Mammary epithelial cell (primary cell): ENCODE measurements at places on chromosomes 4 and X. TPM values are rescaled to one million over a fixed set of nuclear protein-coding genes. Genes with fewer than 3 reads are reported as not detected.
A peak's percentile ranks its signal among the peaks of the same experiment; 100 is the strongest.

- no peak for DNase-seq
Measured at GRCh38 chr4:81785338-81785737, 313.6 kb upstream of the RASGEF1B start.

DNA sequence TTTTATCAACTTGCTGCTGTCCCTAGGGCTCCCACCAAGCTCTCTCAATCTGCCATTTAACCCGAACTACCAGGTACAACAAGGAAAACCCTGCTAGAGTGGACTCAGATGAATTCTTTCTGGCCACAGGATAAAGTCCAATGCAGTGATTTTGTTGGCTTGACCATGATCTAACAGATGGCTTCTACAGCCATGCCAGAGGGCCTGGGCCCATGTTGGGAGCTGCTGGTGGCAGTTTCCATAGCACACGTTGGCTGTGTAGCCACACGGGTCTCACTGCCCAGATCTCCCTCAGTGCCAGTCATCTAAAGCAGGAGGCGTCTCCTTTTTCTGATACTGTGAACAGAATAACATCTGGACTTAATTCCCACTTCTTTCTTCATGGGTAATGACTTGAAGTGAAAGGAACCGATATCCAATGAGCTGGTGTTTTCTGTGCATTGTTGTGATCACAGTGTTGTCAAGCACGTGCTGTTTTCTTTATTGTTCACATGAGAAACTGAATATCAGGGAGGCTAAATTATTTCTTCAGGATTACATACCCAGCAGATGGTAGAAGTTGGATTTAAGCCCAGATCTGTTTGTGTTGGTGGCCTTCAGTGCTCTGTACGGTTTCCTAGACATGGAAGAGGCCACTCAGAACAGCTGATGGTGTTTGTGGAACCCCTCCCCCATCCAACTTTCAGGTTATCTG lies 85.2 kb upstream of the CLCN4 start:
- no peak for DNase-seq

DNA sequence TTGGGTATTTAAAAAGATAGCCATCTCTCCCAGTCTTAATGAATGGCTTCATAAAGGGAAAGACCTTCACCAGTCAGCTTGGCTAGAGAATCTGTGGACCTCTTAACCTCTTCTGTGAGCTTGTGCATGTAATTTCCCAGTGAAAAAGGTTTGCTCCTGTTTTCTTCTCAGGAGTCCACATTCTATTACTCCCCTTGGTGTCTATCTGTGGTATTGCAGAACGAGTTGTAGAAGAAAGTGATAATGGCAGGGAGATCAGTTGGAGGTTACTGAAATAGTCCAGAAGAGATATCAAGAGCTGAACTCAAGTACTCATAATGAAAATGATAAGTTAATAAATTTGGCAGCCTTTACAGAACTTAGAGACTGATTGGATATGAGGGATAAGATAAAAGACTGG lies 16.5 kb upstream of the VAMP7 start:
- DNase-seq: no peak

DNA sequence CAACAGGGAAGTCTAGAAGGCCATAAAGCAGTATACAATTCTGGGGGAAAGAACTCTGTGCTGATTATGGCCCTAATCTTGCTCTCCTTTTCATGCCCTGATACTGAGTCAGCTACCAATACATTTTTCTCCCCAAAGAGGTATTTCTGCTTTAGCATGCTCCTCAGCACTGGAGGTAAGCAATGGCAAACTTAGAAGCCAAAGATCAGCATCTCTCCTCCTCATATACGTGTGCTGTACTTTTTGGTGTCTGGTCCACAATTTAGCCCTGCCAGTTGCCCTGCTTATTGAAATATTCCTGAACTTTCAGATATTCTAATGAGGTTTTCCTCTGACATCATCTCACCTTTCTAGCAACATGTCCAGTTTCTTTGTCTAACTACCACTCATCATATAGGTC lies 226.2 kb downstream of the FSTL5 start:
- peak; percentile 37 for DNase-seq

DNA sequence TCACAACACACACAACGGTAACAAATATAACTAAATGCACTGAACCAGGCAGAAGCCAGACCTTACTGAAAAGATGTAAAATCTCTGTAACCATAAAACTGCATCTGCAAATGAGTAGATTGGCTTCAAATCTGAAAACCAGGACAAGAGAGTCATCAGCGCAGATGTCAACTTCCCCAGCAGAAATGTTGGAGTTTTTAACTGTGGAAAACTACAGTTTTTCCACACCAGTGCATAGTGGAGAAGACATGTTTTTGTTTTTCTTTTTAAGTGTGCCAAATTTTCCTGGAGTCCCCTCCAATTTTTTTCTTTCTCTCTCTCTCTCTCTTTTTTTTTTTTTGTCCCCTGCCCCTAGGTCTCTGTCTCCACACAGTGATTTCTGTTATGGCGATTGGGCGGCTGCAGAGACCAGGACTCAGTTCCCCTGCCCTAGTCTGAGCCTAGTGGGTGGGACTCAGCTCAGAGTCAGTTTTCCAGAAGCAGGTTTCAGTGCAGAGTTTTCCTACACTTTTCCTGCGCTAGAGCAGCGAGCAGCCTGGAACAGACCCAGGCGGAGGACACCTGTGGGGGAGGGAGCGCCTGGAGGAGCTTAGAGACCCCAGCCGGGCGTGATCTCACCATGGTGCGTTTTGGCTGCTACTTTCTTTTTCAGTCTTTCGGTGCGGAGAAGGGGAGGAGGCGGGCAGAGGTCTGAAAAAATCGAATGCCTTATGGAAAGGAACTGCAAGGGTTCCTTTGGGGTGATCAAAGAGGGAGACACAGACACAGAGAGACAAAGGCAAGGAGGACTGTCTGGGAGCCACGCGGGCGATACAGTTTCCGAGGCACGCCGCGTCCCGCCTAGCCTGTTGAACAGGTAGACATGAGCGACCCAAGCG lies at the start of gene GUCY1A1:
Gene GUCY1A1, plus strand, starts transcription at position 505 of the 878 bp plus-strand sequence. CDS start 30,020 bp downstream, outside the sequence.
- DNase-seq: no peak

- DNase-seq: no peak
Measured at GRCh38 chr4:88527787-88528186, 4.2 kb upstream of the PYURF start.

DNA sequence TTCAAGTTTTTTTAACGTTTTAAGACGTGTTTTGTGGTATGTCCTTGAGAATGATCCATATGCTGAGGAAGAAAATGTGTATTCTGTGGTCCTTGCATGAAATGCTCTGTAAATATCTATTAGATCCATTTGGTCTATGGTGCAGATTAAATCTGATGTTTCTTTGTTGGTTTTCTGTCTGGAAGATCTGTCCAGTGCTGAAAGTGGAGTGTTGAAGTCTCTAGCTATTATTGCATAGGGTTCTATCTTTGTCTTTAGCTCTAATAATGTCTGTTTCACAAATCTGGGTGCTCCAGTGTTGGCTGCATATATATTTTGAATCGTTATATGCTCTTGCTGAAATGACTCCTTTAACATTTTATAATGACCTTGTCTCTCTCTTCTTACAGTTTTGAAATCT lies 122.5 kb downstream of the RPA4 start:
- DNase-seq: no peak

GRCh38 chrX:19606902-19607301 lies 91.6 kb upstream of the MAP3K15 start:
- no peak for DNase-seq

DNA sequence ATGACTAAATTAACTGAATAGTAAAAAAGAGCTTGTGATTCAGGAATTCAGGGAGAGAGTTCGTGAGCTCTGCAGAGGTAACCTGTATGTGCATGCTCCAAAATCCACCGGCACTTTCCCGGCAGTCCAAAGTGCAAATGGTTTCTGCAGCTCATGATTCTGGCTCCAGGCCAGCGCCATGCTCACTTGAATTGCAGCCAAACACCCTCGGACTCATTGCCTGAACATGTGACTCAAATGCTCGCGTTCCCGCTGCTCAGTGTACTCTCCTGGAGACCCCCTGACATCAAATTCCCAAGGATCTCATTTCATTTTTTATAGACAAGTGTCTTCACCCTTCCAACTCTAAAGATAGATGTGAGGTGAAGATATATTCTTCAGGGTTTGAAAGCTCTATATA lies 44.1 kb upstream of the SH3RF1 start:
- peak; percentile 81 for DNase-seq

- peak; percentile 40 for DNase-seq
Measured at GRCh38 chrX:106284431-106285025, 116.4 kb downstream of the PWWP3B start.

DNA sequence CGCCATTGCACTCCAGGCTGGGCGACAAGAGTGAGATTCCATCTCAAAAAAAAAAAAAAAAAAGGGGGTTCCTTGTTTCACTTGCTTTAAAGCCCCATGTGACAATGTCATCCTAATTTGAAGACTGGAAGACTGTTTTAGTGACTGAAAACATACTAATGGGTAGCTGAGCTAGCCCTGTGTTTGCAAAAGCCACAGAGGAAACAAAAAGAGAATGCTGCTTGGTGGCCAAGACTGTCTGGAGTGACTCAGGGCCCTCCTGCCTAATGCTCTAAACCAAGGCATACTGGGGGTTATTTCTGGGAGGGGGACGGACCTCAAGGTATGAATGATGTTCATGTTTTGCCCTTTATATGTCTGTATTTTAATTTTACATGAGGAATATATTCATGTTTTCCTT lies 16.0 kb downstream of the HPSE start:
- DNase-seq: no peak

GRCh38 chrX:72712094-72712755 lies 1.9 kb downstream of the PHKA1 start:
- no peak for DNase-seq

DNA sequence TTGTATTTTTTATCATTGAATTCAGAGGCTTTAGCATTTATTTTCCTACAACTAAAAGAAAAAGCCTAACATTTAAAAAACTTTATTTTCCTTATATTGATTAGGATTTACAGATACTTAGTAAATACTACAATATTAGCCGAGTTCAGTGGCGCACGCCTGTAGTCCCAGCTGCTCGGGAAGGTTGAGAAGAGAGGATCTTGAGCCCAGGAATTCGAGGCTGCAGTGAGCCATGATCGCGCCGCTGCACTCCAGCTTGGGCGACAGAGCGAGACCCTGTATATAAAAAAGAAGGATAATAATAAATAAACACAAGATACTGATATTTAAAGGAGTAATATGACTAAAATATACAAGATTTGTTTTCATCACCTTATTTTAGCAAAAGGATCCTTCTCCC lies 681 bp upstream of the UPF3B start:
- no peak for DNase-seq

- peak; percentile 74 for DNase-seq
Measured at GRCh38 chr4:164926301-164926700, 49.3 kb downstream of the APELA start.

DNA sequence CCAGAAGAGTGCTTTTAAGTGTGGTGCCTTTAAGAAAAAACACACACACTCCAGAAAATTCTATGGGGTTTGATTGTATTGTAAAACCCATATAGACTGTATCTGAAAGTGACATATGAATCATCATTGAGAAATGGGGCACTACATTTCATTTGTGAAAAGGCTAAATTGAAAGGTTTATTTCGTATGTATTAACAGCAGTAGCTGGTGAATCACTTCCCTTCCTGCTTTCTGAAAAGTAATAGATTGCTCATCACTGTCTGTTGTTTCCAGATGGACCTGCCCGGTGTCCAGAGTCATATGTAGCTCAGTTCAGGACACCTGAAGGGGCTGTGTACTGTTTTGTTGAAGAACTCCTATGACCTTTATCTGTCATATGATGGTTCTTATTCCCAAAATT lies 28.1 kb upstream of the HPRT1 start:
- peak; percentile 75 for DNase-seq

DNA sequence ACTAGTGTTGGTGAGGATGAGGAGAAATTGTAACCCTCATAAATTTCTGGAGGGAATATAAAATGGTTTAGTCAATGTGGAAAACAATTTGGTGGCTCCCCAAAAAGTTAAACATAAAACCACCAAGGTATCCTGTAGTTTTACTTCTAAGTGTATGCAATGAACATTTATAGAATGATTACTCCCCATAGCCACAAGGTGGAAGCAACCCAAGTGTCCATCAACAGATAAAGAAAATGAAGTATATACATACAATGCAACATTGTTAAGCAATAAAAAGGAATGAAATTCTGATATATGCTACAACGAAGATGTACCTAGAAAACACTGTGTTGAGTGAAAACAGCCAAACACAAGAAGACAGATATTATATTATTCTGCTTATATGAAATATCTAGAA lies 569.1 kb upstream of the GRID2 start:
- peak; percentile 16 for DNase-seq

DNA sequence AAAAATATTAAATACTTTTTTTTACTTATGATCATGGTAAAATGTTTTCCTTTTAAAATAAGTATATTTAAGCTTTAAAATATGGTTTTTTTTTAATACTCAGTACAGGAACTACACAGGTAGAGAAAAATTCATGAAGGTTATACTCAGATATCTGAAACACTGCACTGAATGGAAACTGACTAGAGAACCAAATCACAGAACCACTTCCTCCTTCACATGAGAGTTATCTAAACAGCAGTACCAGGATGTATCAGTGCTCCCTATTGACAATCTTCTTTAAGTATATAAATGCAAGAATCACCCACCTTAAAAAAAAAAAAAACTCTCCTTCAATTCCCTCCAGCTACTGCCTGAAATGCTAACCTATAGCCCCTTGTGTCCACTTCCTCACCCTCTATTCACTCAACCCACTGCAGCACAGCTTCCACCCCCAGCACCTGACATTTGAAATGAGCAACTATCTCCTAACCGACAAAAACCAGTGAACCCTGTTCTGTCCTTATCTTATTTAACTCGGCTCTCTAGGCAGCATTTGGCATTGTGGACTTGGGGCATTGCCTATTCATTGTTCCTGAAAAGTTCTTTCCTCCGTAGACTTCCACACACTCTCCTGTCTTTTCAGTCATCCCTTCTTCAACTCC lies 9.1 kb downstream of the SLC7A3 start:
- DNase-seq: no peak

CSAG2 gene
- not detected for total RNA-seq

GABRG1 gene
- total RNA-seq: not detected

TMEM165 gene
- total RNA-seq: 92.2 and 101 TPM in 2 replicates

SOWAHB gene
- total RNA-seq: 8.3 TPM

SLC39A8 gene
- 12.5 TPM for total RNA-seq

PCDH19 gene
- 0.33 TPM for total RNA-seq

ESX1 gene
- total RNA-seq: not detected in 2 replicates
